ENCODE measurements at places on chromosomes 13 and 19.

DNA sequence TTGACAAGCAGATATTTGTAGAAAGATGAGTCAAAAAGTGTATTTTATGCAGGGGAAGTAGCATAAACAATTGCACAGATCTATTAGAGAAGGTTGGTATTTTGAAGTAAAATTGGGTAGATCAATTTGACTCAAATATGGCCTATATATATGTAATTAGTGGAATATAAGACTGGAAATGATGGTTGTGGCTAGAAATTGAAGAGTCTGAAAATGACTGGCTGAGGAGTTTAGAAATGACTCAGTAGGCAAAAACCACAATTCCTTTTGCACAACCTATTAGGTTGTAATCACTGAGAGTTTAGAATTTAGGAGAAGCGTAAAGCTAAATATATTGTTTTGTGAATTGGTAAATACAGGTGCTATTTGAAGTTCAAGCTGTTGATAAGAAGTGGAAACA, 622.6 kb upstream of the PCDH20 start:
- DNase-seq = no peak

DNA sequence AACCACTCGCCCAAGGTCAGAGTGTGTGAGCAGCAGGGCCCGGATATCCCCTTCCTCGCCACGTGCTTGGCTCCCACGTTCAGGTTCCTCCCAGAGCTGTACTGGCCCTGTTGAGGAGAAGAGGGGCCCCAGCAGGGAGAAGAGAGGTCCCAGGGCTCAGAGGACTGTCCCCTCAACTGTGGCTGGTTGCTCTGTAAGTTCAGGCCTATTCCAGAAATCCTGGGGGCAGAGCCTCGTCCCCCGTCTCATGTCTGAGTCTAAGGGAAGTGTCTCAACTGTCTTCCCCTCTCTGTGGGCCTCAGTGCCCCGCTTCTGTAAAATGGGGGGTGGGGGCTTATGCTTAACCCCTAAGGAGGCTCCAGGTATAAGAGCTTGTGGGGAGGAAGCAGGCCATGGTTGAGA, 3.9 kb downstream of the PPP5C start:
- DNase-seq = peak; percentile 55

GRCh38 chr19:19788015-19788414, 33.5 kb downstream of the ZNF506 start:
- DNase-seq = no peak

DNA sequence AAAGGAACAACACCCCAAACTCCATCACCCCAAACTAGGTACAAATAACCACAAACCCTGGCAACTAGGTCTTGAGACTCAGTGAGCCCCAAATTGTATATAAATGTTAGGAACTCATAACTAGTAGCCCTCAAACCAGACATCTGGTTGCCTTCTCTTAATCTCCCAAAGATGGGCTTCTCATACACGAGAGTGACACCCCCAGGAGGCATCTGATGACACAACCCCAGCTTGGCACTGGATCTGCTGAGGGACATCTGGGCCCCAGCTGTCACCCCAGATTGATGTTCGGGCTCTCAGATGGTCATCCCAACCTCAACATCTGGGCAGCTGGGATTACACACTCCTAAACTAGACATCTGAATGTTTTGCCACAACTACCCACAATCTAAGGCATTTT, 14.8 kb downstream of the RABAC1 start:
- no peak for DNase-seq

DNA sequence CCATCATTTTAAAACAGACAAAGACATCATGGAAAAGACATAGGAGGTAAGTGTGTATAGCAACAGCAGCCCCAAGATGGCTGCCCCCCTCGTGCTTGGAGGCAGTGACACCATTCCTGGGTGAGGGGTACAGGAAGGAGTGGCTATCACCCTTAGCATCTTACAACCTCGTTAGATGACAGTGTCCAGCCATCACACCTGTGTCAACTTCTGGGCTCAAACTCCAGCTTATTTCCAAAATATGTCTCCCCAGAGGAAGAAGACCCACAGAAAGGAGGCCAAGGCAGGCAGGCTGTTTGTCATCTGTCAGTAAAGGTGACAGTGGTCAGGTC, 27.5 kb downstream of the EPS15L1 start:
- DNase-seq = no peak

- no peak for DNase-seq
These were observed 169.8 kb downstream of the SHISA2 start for GRCh38 chr13:25881971-25882451.

DNA sequence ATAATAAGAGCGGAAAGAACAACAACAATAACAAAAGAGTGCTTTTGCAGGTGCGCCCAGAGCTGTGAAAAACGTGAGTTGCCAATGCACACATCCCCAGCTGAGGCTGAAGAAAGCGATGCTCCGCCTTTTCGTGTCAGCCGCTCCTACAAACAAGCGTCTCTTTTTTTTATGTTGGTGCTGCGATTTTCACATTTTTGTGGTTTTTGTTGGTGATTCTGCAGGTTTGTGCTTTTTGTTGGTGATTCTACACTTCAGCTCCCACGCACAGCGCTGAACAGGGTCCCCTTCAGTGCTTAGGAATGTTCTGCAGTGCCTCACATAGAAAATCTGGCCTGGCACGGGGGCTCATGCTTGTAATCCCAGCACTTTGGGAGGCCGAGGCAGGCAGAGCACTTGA, 7.3 kb upstream of the SBK3 start:
- no peak for DNase-seq

GRCh38 chr19:38685666-38686529, 38.4 kb downstream of the ACTN4 start:
- no peak for DNase-seq

- no peak for DNase-seq
These were observed 2.8 kb downstream of the TNFSF13B start for GRCh38 chr13:108272333-108272732.

GRCh38 chr19:17606590-17607185, 51.2 kb downstream of the COLGALT1 start:
- DNase-seq = no peak

DNA sequence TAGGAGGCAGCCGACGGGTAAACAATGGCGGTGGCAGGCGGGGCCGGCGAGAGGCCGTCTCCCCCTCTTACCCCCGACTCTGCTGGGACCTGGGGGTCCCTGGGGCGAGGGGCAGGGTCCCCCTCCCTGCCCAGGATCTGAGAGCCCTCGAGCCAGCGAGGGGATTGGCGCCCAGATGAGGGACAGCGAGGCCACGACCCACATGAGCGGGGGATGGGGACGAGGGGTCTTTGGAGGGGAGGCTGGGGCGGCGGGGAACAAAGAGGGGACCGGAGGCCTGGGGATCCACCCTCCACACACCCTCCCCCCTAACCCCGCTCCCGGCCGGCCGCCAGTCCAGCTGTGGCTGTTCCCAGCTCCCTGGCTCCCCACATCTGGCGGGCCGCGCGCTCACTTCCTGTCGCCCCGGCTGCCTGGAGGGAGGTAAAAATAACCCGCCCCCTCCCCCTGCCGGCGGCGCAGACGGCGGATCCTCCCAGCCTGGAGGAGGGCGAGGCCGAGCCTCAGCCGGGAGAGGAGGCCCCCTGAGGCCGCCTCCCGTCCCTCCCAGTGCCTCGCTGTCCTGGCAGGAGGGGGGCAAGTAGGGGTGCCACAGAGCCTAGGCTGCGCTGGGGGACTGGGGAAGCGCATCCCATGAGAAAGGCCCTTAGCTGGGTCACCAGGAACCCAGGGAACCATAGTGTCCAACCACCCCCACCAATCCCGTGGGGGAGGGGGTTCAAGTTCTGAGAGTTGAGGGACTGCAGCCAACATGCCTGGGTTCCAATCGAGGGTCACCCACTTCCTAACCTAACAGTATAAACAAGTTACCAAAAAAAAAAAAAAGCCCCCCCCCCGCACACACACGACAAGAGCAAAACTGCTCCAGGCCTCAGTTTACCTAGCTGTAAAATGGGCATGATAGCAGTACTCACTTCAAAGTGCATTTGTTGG, 29.3 kb upstream of the NANOS3 start:
- DNase-seq = peak; percentile 79

GRCh38 chr19:23771316-23771715, 12.6 kb upstream of the ZNF681 start:
- DNase-seq = no peak

GRCh38 chr13:43223216-43223615, 199.8 kb downstream of the DNAJC15 start:
- no peak for DNase-seq

Measured in GM10248 (cell line).